HCEC 1CT (cell line): ENCODE measurements at places on chromosomes 7 and 10.

DNA sequence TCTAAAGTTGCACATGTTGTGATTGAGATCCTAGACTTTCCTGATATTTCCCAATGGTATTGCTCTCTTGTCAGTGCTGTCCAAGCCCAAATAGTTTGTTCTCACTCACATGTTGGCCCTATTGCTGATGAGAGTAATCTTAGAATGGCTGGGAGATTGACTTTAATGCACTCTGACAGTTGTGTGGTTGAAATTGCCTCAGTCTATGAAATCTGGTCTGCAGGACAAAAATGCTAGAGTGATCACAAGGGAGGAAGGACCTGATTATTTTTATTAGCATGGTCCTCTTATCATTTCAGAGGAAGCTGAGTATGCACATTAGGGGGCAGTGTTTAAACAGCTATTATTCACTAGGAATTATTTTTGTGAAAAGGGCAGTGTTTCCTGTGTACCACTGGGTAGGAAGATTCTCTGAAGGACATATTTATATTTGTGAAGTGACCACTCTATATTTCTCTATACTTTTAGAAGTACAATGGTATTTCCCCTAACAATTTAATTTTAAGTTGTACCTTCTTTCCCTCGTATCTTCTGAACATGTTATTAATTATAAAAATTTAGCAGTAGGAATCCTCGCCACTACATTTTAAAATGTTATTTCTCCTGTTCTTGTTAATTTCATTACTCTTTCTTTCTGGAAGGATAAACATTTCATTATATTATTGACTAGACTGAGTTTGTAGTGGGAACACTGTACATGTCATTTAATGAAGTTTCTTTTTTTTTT lies 64.4 kb downstream of the SUGCT start:
- peak; percentile 80 for DNase-seq

- DNase-seq: no peak
Measured at GRCh38 chr10:28810057-28810870, 132.9 kb downstream of the BAMBI start.

- no peak for DNase-seq
Measured at GRCh38 chr10:6296828-6297251, 94.1 kb downstream of the PFKFB3 start.

DNA sequence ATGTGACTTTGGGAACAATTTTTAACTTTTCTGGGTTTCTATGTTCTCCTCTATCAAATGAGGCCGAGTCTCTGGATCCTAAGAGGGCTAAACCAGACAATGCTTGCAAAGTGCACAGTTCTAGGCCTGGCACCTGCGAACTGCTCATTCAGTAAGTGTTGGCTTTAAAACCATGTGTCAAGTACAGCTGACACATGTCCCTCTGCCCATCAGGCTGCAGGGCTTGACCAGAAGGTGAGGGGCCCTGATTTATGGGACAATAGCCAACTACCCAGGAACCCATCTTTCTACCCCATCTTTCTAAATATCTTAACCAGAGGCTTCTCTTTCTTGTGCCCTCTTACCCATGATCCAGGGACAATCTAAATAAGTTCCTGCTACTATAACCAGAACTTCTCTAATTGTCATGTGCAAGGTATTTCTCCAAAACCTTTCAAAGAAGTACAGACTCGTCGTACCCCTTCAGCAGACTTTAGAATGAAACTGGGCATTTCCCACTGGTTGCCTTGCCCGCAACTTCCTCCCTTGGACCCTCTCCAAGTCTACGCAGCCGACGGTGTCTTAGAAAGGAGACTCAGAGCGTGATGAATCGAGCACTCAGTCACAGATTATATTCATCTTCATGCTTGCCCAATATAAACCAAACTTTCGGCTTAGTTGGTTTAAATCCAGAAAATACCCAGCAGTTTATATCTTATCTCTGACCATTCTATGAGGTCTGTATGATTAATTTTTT lies 69.8 kb upstream of the STEAP1B start:
- DNase-seq: peak; percentile 64
